GM03348 (cell line): ENCODE measurements at places on chromosomes 2 and 18.
A peak's percentile ranks its signal among the peaks of the same experiment; 100 is the strongest.

- peak; percentile 81 for DNase-seq
Observed at GRCh38 chr18:11857177-11857887, 6.1 kb downstream of the CHMP1B start.

- DNase-seq, result peak; percentile 73
Observed at GRCh38 chr2:98909317-98910211, 26.5 kb downstream of the CRACDL start.

- peak; percentile 93 for DNase-seq
Observed at GRCh38 chr2:199459286-199460100, 1.8 kb upstream of the SATB2 start.

GRCh38 chr18:55833543-55833942, 245.6 kb upstream of the TCF4 start:
- peak; percentile 89 for DNase-seq

GRCh38 chr2:239328351-239329191, 72.2 kb downstream of the HDAC4 start:
- DNase-seq, result peak; percentile 72

DNA sequence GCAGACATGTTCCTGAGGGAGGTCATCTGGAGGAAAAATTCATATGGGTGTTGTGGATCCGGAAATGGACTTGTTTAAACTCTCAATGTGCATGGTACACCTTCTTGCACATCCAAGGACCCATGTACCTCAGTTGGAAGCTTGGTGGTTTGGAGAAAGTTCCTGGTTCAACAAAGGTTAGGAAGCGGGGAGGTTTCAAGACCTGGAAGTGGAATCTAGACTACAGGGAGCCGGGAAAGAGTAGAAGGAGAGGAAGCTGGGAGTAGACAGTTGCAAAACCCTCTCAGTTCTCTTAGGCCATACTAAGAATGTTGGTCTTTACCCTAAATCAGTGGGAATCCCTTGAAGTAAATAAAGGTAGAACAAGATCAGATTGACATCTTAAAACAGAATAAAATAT, 209.8 kb upstream of the SPOPL start:
- DNase-seq, result no peak

- no peak for DNase-seq
Observed at GRCh38 chr18:21257386-21257785, 15.4 kb downstream of the GREB1L start.

DNA sequence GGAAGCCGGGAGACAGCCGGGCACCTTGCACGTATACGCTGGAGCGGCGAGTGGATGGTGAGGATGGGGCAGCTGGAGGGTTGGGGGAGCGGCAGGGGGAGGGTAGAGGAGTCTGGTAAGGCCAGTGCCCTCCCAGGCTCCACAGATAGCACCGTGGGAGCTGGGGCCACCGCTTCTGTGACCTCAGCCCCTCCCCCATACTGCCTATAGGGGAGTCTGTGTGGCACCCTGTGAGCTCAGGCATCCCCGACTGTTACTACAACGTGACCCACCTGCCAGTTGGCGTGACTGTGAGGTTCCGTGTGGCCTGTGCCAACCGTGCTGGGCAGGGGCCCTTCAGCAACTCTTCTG, 9.9 kb upstream of the GMPPA start:
- no peak for DNase-seq

GRCh38 chr2:208356846-208357574, 49.6 kb upstream of the PTH2R start:
- no peak for DNase-seq

DNA sequence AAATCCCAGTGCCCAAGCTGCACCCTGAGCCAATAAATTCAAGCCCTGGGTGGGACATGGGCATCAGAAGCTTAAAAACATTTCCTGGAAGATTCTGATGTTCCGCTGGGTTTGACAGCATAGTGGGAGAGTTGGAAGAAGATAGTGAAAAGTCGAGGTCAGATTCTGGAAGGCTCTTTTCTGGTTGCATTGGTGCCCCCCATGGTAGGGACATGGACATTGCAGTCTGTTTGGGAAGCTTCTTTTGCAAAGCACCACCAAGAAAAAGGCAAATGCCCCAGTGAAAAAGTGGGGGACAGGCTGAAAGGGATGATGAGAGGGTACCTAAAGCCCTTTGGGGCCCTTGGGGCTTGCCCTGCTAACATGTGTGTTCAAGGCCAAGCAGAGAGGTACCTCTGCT, 21.0 kb downstream of the MERTK start:
- no peak for DNase-seq

DNA sequence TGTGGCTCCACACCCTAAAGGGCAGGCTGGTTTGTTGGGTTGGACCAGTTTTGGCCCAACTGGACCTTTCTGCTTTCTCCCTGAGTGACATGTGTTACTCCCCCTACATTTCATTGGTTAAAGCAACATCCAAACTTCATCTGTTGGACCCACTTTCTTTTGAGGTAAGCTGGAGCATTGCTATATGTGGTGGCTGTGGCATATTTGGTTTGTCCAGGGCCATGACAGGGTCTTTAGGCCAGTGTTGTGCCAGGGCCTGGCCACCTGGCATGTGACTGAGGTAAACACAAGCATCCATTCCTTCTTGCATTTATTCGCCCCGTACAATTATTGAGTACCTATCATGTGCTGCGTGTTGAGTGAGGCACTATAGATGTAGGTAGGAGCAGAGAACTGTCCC, 36.8 kb upstream of the MARCO start:
- no peak for DNase-seq

DNA sequence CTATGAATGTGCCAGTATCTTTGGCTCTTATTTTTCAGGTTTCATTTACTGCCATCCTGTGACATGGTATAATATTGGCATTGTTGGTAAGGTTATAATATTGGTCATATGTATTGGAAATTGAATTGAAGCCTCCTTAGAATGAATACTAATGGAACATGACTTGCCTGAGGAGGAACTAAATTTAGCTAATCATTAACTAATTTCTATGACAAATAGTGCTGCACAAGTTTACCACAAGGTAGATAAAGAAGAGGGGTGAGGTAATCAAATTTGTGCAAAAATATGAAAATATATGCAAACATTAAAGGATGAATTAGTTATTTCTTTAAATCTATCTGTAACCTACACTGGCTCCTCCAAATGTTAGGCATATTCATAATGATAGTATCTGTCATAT, 43.2 kb upstream of the ORC2 start:
- no peak for DNase-seq

GRCh38 chr2:216318521-216318874, 53.8 kb downstream of the MARCHF4 start:
- DNase-seq, result no peak

DNA sequence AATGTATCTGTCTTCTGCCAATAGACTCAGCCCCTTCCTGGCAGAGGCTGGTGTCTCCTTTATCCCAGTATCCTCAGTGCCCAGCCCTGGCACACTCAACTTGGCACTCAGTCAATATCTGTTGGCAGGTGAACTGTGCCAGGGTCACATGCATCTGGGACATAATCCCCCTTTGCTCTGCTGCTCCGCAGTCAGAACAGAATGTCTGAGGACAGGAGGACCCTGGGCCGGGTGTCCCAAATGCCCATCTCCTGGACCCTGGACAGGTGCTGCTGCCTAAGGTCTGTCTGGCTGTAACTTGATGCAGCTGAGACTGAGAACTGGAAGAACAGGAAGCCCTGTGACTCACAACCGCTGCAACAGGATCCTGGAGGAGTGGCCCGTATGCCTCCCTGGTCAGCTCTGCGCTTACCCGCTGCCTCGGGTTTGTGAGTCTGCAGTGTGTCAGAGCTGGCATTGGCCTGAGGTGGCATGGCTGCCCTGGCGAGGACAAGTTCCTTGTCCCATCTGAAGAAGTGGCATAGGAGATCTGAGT, 11.4 kb downstream of the HK2 start:
- DNase-seq, result peak; percentile 87

- no peak for DNase-seq
Observed at GRCh38 chr18:62844850-62845643, 129.7 kb downstream of the PHLPP1 start.

GRCh38 chr2:225074366-225074765, 32.1 kb upstream of the DOCK10 start:
- DNase-seq, result no peak

DNA sequence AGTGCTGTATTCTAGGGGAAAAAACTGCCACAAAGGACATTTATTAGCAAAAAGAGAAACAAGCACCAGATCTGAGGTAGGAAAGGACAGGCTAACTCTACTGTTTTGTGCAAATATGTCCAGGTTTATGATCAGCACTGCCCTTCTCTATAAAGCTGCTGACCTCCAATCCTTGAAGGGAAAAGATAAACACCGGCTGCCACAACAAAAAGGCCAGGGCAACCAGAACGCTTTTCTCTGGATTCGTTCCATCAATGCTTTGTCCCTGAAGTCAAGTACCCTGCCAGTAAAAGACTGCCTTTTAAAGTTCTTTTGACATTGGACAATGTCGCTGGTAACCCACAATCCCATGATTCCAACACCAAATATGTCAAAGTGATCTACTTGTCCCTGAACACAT, 21.0 kb downstream of the SMAD2 start:
- DNase-seq, result no peak

DNA sequence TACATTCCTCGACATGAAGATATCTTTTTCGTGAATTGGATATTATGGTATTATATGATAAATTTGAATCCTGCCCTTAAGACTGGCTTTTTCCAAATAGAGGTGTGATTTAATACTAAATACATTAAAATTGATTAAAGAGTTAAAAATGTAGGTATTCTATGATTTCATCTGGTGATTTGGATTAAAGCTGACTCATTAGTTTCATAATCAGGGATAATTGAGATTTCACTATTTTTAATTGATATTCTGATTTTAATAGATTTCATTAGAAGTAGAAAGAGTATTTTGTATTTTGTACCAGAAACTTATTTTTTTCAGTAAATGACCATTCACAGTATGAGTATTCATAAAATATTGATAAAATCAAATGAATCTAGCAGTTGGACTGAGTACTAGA, 524.1 kb downstream of the PLCL1 start:
- no peak for DNase-seq

DNA sequence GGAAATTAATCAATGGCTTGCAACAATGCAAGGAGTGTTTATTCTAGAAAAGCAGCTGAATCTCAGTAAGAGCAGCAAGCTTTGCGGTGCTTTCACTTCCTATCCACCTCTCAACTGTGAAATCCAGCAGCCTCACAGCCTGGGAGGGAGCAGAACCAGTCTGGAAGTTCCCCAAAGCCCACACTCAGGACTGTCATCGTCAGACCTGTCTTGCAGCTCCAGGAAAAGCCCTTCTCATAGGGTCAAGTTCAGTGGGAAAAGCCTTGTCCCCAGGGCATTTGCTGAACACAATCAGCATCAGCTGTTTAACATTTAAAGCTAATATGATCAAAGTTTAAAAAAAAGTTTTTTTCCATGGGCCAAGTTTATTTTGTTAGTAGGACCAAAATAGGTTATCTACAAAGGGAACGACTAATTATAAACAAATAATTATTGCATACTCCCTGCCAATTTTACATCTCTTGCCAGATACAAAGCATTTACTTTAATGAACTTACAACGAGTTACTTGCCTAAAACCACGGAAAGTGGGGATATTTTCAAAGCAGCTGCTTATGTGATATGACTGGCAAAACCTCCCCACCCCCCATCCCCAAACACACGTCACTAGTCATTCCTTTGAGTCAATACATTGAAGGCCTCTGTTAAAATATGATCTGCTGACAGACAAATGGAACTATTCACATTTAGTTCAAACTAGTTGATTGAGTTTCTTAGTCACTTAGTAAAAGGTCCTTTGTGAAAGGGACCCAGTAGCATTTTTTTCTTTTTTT, 36.8 kb downstream of the PARD6G start:
- DNase-seq, result no peak

DNA sequence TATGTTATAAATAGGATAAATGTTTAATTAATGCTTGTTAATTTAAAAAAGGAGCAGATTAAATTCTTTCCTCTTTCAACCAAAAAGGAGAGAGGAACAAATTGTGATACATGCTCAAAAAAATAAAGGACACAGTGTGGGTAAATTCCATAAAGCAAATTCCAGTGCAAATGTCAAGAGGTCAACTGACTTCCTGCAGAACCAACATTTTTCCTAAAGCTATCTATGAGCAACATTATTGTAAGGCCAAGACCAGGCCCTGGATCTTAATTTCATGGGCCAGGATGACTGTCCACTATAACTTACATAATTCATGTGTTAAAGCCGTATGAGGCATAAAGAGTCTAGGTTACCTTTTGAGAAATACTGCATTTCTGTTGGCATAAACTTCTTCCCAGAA, 93.9 kb upstream of the RPE start:
- DNase-seq, result no peak

GRCh38 chr2:205171261-205171940, 510.9 kb upstream of the NRP2 start:
- DNase-seq, result no peak

GRCh38 chr2:57181315-57182038, 865.1 kb upstream of the VRK2 start:
- DNase-seq, result no peak

GRCh38 chr2:8271461-8271860, 410.4 kb upstream of the ID2 start:
- no peak for DNase-seq

- peak; percentile 68 for DNase-seq
Observed at GRCh38 chr18:45521777-45522176, 93.5 kb upstream of the SLC14A2 start.

DNA sequence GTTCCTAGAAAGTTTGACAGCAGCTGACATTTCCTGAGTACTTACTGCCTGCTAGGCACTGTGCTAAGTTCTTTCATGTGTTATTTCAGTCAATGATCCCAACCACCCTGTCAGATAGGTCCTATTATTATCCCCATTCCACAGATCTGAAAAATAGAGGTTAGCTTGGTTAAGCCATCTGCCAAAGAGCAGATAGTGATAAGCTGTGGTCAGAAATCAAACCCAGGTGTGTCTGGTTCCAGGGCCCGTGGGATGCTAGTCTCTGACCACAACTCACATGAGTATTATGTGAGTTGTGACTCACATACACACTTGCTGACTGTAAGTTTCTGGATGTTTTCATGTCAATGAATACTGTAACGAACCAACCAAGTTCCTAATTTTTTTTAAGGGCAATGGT, 132.0 kb upstream of the APCDD1 start:
- DNase-seq, result no peak

- DNase-seq, result no peak
Observed at GRCh38 chr2:162826921-162827320, 11.6 kb downstream of the KCNH7 start.

DNA sequence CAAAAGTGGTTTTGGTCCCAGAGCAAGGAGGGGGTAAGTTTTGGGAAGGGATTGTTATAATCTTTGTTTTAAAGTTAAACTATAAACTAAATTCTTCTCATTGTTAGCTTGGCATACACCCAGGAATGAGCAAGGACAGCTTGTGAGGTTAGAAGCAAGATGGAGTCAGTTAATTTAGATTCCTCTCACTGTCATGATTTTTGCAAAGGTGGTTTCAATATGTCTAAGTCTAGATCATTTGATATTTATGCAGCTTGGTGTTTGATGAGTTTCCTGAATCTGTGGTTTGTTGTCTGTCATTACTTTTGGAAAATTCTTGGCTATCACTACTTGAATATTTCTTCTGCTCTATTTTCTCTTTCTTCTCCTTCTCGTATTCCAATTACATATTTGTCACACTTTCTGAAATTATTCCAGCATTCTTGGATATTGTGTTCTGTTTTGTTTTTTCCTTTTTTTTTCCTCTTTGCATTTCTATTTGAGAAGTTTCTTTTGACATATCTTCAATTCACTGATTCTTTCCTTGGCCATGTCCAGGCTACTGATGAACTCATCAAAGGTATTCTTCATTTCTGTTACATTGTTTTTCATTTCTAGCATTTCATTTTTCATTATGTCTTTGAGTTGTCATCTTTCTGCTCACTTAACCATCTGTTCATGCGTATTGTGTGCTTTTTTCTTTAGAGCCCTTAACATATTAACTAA, 5.1 kb downstream of the SP140 start:
- DNase-seq, result no peak

GRCh38 chr2:9767656-9768281, 75.5 kb upstream of the TAF1B start:
- no peak for DNase-seq

- DNase-seq, result peak; percentile 36
Observed at GRCh38 chr2:60735496-60736250, 20.4 kb upstream of the PAPOLG start.
